ENCODE measurements at places on chromosomes 1 and 21. TPM values are rescaled to one million over a fixed set of nuclear protein-coding genes. Genes with fewer than 3 reads are reported as not detected.

Gene ABL2
- total RNA-seq, result 13.3 TPM

DNA sequence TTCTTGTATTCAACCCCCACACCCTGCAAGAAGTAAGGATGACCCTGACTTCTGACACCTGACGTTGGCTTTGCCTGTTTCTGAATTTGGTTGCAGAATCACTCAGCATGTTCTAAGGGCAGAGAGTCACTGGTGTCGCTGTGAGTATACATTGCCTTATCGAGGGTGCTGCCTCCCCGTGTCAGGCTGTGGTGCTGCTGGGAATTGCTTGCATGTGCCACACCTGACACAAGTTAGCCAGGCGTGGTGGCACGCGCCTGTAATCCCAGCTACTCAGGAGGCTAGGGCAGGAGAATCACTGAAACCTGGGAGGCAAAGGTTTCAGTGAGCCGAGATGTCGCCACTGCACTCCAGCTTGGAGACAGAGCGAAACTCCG, 45.9 kb downstream of the WDR4 start:
- no peak overlapping the region for H3K27ac ChIP-seq
- peaks cover 34% of the 10 kb centered on the region for H3K27me3 ChIP-seq
- H3K36me3 ChIP-seq, result no peaks in the 10 kb centered on the region
- no peaks in the 10 kb centered on the region for H3K4me1 ChIP-seq

DNA sequence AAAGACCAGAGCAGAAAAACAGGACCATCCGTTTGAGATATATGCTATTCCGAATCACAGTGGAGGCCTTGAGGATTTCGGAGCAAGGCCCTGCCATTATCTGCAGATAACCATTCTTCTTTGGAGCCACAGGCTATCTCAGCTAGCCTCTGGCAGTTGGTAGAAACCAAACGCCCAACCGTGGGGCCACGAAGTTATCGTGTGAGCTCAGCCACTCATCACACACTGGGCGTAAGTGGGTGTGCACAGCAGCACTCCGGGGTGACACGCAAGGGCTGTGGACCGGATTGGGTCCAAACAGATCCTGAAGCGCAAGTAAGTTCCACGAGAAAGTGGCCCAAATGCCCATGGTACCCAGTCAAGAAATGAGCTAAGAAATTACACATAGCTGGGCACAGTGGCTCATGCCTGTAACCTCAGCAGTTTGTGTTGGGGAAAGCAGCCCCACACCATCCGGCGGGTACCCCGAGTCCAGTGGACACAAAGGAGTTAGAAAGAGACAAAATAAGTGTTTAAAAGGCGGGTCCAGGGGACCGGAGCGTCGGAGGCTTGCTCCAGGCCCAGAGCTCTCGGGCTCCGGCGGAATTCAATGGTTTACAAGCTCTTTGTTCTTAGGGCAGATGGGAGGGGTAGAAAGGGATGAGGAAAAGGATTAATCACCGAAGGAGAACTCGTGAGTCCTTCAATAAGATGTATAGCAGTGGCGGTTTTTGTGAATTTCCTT, 130.6 kb downstream of the LIPI start:
- H3K4me3 ChIP-seq, result no peak overlapping the region
- H3K27me3 ChIP-seq, result no peaks in the 10 kb centered on the region
- H3K36me3 ChIP-seq, result peaks cover under 1% of the 10 kb centered on the region
- no peaks in the 10 kb centered on the region for H3K4me1 ChIP-seq
- H3K27ac ChIP-seq, result no peak overlapping the region
- DNase-seq, result peak; percentile 53

- no peaks in the 10 kb centered on the region for H3K27me3 ChIP-seq
- no peak overlapping the region for H3K4me3 ChIP-seq
- no peaks in the 10 kb centered on the region for H3K36me3 ChIP-seq
- no peak overlapping the region for H3K27ac ChIP-seq
- no peak for DNase-seq
- H3K4me1 ChIP-seq, result peaks cover 13% of the 10 kb centered on the region
These were observed 20.8 kb downstream of the EVI5 start for GRCh38 chr1:92764116-92764515.

DNA sequence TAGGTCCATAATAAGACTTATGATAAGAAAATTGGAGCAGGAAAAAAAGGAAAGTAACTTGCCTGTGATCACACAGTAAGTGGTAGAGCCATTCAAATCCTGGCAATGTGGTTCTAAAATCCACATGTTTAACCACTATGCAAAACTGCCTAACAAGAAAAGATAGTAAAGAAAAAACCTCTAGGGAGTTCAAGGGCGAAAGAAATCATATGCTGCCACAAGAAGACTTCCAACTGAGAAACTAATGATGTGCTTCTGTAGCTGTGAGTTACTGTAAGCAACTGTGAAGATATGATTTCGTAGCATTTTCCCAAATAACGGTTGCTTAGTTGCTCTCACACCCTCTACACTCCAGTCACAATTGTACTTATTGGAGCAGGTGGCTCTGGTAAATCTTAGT, 20.9 kb upstream of the LYPLAL1 start:
- H3K4me3 ChIP-seq, result no peak overlapping the region
- H3K27me3 ChIP-seq, result no peaks in the 10 kb centered on the region
- H3K4me1 ChIP-seq, result no peaks in the 10 kb centered on the region
- DNase-seq, result no peak
- no peak overlapping the region for H3K27ac ChIP-seq

Data from sigmoid colon (tissue), 7 donors.